ENCODE measurements at places on chromosomes 3 and 15.

- no peak for DNase-seq
Measured at GRCh38 chr3:125240496-125240895, 27.9 kb upstream of the SLC12A8 start.

DNA sequence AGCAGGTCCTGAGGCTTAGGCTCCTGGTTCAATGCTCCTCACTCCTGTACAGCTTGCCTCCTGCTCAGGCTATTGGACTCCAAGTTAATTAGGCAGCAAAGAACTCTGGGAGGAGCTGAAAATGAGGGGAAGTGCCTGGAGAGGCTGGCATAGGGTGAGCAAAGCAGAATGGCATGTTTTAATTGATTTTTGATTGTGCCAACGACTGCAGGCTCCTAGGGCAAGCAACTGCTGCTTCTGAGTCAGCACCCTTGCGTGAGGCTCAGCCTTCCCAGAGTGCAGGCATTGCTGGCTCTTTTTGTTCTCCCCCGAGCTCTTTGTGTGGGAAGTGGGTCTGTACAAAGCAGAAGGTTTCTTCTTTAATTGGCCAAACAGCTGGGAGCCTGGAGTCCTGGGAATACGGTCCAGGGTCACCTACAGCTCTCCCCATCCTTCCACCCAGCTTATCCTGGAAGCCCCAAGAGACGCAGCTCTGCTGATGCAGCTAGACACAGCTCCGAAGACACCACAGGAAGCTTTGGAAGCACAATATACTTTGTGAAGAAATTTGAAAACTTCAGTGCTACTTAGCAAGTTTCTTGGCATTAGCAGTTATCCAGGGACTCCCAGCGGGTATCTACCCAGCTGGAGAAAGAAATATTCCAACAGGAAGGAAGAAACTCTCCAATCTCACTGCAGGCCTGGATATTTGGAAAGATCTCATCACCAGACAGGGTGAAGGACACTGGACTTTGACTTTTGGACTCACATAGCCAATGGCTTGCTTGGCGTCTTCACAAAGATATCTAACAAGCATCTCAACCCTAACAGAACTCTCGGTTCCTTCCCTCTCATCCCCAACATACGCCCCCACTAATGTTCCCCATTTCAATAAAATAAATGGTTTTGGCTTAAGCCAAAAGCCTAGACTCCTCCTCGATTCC lies 76.8 kb downstream of the BDH1 start:
- no peak for DNase-seq

- no peak for DNase-seq
Measured at GRCh38 chr3:55091381-55092225, 163.7 kb upstream of the LRTM1 start.

DNA sequence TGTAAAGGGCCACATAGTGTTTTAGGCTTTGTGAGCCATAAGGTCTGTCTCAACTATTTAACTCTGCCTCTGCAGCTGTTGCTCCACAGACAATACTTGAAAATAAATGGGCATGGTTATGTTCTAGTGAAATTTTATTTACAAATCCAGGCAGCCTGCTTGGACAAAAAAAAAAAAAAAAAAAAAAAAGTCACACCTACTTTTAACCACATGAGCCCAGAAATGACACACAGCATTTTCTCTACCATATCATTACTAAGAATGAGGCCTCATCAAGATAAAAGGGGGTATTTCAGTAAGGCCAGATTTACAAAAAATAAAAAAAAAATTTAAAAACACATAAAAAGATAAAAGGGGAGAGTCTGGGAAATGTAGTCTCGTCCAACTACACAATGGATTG lies 1.7 kb upstream of the NGLY1 start:
- no peak for DNase-seq

DNA sequence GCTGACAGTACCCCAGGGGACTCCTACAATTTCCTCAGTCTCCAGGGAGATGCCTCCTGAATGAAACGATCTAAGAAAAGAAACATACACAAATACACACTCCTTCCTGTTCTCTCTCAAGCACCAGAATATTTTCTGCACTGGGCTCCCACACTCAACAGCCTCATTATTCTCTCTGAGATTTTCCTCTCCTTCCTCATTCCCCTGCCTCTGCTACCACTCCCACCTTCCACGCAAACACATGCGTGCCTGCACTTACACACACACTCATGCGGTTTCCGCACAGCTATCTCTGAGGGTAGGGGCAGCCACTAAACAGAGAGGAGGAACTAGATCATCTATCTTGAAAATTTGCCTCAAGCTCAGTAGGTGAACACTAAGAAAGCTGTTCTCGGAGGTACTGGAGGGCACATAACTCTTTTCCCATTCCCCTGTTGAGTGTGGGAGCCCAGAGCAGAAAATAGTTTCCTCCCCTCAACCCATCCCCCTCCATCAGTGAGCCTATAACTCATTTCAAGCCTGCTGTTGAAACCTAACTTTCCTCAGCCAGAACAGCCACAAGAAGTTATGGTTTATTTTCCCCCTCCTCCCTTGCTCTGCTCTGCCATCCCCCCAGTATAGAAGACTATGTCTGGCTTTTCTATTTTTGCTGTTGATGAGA lies 30.5 kb upstream of the TIPARP start:
- DNase-seq: no peak

GRCh38 chr3:32544894-32545293 lies 25.8 kb downstream of the DYNC1LI1 start:
- DNase-seq: no peak

DNA sequence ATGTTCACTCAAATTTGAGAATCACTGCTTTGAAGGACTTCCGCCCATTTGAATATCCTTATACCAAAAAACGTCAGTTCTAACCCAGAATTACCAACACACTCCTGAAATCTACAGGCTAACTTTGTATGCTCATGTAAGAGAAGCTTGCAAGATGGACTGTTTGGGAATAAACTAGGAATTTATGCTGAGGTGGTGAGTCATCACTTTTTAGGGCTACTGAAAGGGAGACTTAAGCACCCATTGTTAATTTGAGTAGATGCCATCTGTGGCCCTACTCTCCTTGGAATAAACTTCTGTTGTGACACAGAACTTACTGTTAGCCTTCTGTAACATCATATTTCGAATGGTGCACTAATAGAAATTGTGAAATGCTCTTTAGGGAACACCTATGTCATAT lies 74.6 kb downstream of the FGF12 start:
- DNase-seq: no peak

DNA sequence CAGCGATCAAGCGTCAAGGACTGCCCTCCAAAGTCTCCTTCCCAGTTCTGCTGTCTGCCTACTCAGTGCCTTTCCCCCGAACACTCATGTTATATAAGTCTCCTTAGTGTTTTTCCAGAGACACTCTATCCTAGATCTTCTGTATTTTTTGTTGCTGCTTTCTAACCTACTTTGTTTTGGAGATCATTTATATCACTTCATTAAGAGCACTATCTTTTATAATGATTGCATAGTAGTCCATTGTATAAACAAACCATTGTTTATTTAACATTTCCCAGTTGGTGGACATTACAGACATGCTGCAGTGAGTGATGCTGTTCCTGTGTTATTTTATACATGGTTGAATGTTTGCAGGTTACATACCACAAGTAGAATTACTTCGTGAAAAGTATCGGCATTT lies 47.1 kb downstream of the SLC25A26 start:
- DNase-seq: no peak

DNA sequence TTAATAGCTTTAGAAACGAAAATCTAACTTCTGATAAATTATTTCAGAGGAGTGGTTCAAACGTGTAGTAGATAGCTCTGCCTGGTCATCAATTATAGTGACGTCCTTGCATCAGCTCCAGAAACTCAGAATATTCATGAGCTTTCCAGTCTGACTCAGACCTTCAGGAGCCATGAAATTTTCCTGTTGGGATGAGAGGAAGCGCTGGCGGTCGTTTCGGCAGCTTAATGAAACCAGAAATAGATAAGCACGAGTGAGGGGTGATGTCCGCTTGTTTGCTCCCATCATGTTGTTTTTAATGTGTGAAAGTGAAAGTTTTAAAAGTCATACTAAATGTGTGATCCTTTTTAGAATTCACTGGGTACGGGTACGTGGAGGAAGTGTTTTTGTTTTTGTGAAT lies 141.1 kb downstream of the PGPEP1L start:
- DNase-seq: no peak

- DNase-seq: no peak
Measured at GRCh38 chr3:129268396-129268795, 10.3 kb upstream of the HMCES start.

- DNase-seq: no peak
Measured at GRCh38 chr3:116896116-116896515, 186.5 kb downstream of the TUSC7 start.

- DNase-seq: no peak
Measured at GRCh38 chr15:73296609-73297353, 72.0 kb downstream of the HCN4 start.

DNA sequence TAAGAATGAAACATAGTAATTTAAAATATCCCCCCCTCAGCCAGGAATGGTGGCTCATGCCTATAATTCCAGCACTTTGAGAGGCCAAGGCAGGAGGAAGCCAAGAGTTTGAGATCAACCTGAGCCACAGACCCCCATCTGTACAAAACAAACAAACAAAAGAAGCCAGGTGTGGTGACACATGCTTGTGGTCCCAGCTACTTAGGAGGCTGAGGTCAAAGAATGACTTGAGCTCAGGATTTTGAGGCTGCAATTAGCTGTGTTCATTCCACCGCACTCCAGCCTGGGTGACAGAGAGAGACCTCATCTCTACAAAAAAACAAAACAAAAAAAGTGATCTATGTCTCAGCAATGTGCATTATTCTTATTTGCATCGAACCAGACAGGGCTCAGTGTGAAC lies 800.8 kb downstream of the MCTP2 start:
- DNase-seq: no peak

Data from T-helper 1 cell (primary cell).